ENCODE measurements at places on chromosomes 16 and 17. TPM values are rescaled to one million over a fixed set of nuclear protein-coding genes. Genes with fewer than 3 reads are reported as not detected.

The SLC47A2 gene
- not detected for total RNA-seq

The ALDH3A1 gene
- not detected for total RNA-seq

The TBC1D3L gene
- 4.9 TPM for total RNA-seq

The ADAMTS18 gene
- total RNA-seq = 0.04 TPM

The CCL15 gene
- not detected for total RNA-seq

The LPCAT2 gene
- 33.8 TPM for total RNA-seq

The CDYL2 gene
- 6.0 TPM for total RNA-seq

The SKAP1 gene
- not detected for total RNA-seq

The IGSF6 gene
- total RNA-seq = not detected

The TBC1D3E gene
- total RNA-seq = not detected

The LGALS9 gene
- 0.11 TPM for total RNA-seq

The EXOC3L1 gene
- 0.13 TPM for total RNA-seq

The TBC1D28 gene
- total RNA-seq = not detected

The PRSS36 gene
- 0.98 TPM for total RNA-seq

The MYH8 gene
- not detected for total RNA-seq

The MON1B gene
- 17.0 TPM for total RNA-seq

The SP2 gene
- total RNA-seq = 5.4 TPM

The ANKRD40CL gene
- not detected for total RNA-seq

The CMTM1 gene
- 1.4 TPM for total RNA-seq

The P2RX1 gene
- not detected for total RNA-seq

The DNAI2 gene
- not detected for total RNA-seq

The PSME3IP1 gene
- total RNA-seq = 115 TPM

The TM4SF5 gene
- total RNA-seq = not detected

The CACNA1G gene
- 0.05 TPM for total RNA-seq

The SCNN1G gene
- total RNA-seq = not detected

The PABPN1L gene
- not detected for total RNA-seq

The KCNH4 gene
- 0.03 TPM for total RNA-seq

All from A375 (cell line).